ENCODE measurements at places on chromosomes 12 and 14.

DNA sequence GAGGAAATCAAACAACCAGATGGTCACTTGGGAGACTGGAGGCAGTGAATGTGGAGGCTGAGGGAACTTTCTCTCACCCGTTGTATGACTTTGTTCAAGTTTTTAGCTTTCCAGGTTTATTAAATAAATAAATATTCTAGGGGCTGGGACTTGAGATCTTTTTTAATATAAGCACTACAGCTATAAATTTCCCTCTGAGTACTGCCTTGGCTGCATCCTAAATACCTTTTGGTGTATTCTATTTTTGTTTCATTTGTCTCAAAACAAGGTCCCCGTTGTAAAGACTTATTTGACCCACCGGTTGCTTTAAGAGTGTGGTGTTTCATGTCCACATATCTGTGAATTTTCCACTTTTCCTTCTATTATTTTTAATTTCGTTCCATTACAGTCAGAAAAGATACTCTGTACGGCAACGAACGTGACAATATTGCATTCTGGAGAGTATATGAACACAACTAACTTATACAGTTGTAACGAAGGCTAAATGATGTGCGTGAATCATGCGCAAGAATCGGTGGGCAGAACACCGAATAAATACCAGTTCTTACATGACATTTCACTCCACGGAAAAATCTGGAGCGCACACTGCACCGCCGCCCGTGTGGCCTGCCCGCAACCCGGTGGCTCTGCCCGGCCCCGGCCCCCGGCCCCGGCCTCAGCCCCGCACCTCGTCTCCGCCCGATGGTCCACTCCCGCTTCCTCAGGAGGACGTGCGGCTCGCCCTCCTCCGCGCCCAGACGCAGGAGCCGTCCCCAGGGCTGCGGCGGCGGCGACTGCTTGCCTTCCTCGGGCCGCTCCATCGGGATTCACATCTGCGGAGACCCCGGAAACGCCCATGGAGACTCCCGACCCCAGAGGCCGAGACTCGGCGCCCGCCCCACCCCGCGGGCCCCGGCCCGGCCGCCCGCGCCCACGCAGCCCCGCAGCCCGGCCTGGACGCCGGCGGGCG, 602 bp downstream of the CHFR start:
- H3K27me3 ChIP-seq = no peaks in the 10 kb centered on the region
- H3K27ac ChIP-seq = no peak overlapping the region
- H3K36me3 ChIP-seq = no peaks in the 10 kb centered on the region

- DNase-seq = no peak
- no peak overlapping the region for H3K27ac ChIP-seq
- no peaks in the 10 kb centered on the region for H3K27me3 ChIP-seq
- no peak overlapping the region for H3K4me3 ChIP-seq
- no peaks in the 10 kb centered on the region for H3K4me1 ChIP-seq
These were observed 332.1 kb downstream of the APAF1 start for GRCh38 chr12:98977186-98977585.

GRCh38 chr12:13117029-13117428, 13.6 kb upstream of the GSG1 start:
- no peaks in the 10 kb centered on the region for H3K27me3 ChIP-seq
- DNase-seq = no peak
- H3K4me1 ChIP-seq = no peaks in the 10 kb centered on the region
- no peaks in the 10 kb centered on the region for H3K36me3 ChIP-seq
- no peak overlapping the region for H3K27ac ChIP-seq

DNA sequence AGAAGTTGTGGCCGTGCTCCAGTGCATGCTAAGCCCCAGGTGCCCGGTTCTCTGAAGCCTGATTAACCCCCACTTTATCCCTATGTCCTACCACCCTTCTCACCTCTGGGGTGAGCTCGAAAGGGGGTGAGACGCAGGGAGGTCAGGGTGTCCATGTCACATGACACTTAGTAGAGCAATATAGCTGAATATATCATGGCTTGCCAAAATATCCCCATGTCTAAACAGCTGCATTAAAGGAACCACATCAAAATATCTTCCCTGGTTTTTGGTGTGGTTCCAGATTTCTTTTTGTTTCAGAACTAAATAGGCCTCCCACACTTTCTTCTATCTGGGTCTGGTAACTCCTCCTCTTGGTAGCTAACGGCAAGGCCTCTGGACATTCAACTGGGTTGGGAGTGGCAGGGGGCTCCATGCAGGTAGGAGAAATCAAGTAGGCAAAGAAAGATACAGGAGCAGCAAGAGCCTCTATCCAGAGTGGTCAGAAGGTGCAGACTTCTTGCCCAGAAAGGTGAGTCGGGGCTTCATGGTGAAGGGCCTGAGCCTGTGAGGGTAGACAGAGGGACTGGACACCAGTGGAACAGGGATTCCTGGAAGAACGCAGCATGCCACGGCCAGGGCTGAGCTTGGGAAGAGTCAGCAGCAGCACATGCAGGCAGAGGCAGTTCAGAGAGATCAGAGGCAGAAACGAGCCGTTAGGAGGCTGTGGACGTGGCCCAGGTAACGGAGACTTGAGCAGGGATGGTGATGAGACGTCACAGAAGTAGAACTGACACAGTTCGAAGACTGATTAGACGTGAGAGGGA, 202.8 kb upstream of the DIO3 start:
- H3K36me3 ChIP-seq = no peaks in the 10 kb centered on the region
- no peaks in the 10 kb centered on the region for H3K27me3 ChIP-seq
- H3K4me3 ChIP-seq = no peak overlapping the region
- no peak for DNase-seq

- H3K36me3 ChIP-seq = no peaks in the 10 kb centered on the region
- peaks cover 4% of the 10 kb centered on the region for H3K27me3 ChIP-seq
- H3K4me1 ChIP-seq = no peaks in the 10 kb centered on the region
- no peak overlapping the region for H3K4me3 ChIP-seq
These were observed 48.8 kb downstream of the ACSM4 start for GRCh38 chr12:7352661-7353060.

DNA sequence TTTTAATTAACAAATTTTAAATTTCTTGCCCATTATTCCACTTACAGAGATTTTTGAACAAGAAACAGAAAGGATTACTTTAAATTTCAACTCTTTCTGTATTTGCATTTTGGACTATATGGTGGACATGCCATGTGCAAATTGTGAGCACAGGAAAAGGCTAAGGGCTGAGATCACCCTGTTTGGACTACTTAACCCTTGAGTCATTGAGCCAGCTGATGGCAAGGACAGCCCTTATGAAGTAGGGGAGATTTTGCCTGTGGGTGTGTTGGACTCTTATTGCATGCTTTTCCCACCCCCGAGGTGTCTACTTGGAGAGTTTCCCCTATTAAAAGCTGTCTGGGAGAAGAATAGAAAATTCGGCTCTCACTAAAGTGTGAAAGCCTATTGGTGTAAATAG, 17.2 kb downstream of the DERA start:
- H3K27me3 ChIP-seq = no peaks in the 10 kb centered on the region
- H3K27ac ChIP-seq = no peak overlapping the region
- no peak overlapping the region for H3K4me3 ChIP-seq
- no peaks in the 10 kb centered on the region for H3K4me1 ChIP-seq
- H3K36me3 ChIP-seq = no peaks in the 10 kb centered on the region

- DNase-seq = no peak
- H3K27ac ChIP-seq = no peak overlapping the region
- H3K27me3 ChIP-seq = no peaks in the 10 kb centered on the region
- no peaks in the 10 kb centered on the region for H3K36me3 ChIP-seq
- H3K4me1 ChIP-seq = no peaks in the 10 kb centered on the region
These were observed 878.5 kb downstream of the BCL11B start for GRCh38 chr14:98393527-98393926.

DNA sequence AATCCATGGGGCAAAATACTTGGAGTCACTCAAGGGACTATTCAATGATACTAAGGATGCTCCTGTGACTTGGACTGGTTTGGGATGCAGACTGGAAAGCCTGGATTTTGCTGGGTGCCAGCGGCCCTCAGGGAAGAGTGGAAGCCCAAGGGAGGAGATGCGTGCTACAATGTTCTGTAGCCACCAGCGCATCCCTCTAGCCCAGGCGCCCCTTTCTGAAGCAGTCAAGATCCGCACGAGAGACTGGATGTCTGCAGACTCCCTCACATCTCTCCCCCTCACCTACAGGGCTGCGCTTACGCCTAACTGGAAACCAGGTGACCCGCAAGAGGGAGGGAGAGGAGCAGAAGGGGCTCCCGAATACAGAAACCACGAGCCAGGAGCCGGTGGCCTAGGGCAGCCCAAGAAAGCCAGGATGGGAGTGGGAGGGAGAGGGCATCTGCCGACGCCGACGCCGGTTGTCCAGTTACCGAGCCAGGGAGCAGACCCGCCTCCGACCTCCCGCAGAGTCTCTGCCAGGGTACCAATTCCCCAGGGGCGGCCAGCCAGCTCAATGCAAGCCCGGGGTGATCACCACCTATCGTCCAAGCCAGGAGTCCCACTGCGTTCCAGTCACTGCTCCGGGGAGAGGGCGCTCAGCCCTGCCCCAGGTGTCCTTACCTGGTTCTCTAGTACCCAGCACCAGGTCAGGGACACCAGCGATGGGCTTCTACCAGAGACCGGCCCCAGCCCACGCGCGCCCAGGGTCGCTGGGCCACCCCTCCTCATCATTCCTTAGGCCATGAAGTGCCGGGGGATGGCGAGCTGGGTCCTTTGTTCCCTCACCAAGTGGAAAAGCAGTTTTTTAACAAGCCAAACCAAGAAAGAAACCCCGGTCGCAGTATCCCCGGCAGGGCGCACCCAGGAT, 1.2 kb downstream of the NTN4 start:
- DNase-seq = peak; percentile 43
- peak overlapping the region; percentile 73 for H3K4me3 ChIP-seq
- H3K4me1 ChIP-seq = peaks cover 2% of the 10 kb centered on the region
- no peaks in the 10 kb centered on the region for H3K27me3 ChIP-seq
- peak overlapping the region; percentile 89 for H3K27ac ChIP-seq

GRCh38 chr12:9064201-9064814, 51.4 kb downstream of the A2M start:
- H3K36me3 ChIP-seq = no peaks in the 10 kb centered on the region
- peak overlapping the region; percentile 99 for H3K4me3 ChIP-seq
- peak; percentile 67 for DNase-seq
- peaks cover 4% of the 10 kb centered on the region for H3K4me1 ChIP-seq
- H3K27ac ChIP-seq = peak overlapping the region; percentile 99
- no peaks in the 10 kb centered on the region for H3K27me3 ChIP-seq

- no peaks in the 10 kb centered on the region for H3K36me3 ChIP-seq
- H3K27ac ChIP-seq = no peak overlapping the region
- no peaks in the 10 kb centered on the region for H3K27me3 ChIP-seq
- no peak overlapping the region for H3K4me3 ChIP-seq
These were observed 24.8 kb upstream of the RAB35 start for GRCh38 chr12:120141336-120141735.

DNA sequence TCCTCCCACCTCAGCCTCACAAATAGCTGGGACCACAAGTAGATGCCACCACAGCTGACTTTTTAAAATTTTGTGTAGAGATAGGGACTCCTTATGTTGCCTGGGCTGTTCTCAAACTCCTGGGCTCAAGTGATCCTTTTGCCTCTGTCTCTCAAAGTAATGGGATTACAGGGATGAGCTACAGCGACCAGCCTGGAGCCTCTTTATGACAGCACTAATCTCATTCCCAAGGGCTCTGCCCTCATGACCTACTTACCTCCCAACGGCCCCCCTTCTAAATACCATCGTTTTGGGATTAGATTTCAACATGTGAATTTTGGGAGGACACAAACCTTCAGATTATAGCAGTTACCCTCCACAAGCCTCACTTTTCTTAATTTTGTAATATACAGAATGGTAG, 150.6 kb upstream of the FUT8 start:
- no peaks in the 10 kb centered on the region for H3K36me3 ChIP-seq
- H3K4me3 ChIP-seq = no peak overlapping the region
- DNase-seq = no peak
- H3K27ac ChIP-seq = no peak overlapping the region
- no peaks in the 10 kb centered on the region for H3K27me3 ChIP-seq

GRCh38 chr12:130153803-130154202, 8.5 kb upstream of the FZD10 start:
- H3K4me1 ChIP-seq = no peaks in the 10 kb centered on the region
- no peak for DNase-seq
- no peaks in the 10 kb centered on the region for H3K27me3 ChIP-seq
- H3K36me3 ChIP-seq = no peaks in the 10 kb centered on the region
- no peak overlapping the region for H3K27ac ChIP-seq

GRCh38 chr12:81203671-81204204, 125.9 kb downstream of the ACSS3 start:
- H3K4me1 ChIP-seq = peaks cover 11% of the 10 kb centered on the region
- no peak for DNase-seq
- H3K4me3 ChIP-seq = no peak overlapping the region
- no peaks in the 10 kb centered on the region for H3K36me3 ChIP-seq

DNA sequence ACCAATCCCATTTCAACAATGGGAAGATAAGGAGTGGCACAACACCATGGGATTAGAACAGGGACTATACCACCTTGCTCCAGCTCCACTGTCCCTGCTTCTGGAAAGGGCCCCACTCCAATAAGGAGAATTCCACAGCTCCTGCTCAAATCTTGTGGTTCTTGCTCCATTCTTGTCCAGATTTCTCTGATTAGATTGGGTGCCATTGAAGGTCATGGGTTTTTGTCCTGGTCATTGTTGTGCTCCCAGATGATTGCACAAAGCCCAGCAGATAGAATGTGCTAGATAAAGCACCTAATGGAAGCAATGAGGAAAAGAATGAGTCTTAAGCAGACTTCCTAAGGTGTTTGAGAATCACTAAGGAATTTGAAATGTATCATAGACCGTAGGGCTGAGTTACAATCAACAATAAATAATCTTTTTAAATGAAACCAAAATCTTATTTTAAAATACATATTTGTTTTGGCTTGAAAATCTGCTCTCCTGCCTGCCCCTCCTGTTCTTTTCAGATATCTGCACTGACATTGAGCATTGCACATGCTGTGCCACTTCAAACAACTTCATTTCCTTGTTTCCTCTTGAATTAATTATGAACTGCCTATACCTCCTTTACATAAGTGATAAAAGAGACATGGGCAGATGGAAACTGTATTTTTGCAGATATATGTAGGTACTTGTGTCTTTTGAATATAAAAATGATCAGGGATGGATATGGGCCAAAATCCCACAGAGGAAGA, 115.9 kb downstream of the FGD4 start:
- no peak for DNase-seq
- no peaks in the 10 kb centered on the region for H3K27me3 ChIP-seq
- no peaks in the 10 kb centered on the region for H3K36me3 ChIP-seq
- H3K27ac ChIP-seq = no peak overlapping the region
- no peak overlapping the region for H3K4me3 ChIP-seq

DNA sequence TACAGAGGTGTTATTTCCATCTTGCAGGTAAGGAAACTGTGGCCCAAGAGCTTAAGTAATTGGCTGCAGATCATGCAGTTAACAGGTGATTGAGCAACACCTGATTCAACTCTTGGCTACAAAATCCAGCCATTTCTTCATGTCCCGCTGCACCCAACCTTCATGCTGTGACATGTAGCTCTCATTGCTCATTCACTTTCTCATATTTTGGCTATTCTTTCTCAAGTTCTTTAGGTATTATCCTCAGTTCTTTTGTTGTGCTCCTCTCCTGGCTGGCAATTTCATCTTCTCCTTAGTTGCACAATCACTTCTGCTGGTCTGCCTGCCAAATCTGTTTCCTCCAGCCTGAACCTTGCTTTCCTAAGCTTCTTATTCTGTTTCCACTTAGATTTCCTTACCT, 300.8 kb downstream of the SSPN start:
- H3K4me3 ChIP-seq = no peak overlapping the region
- no peak for DNase-seq
- no peaks in the 10 kb centered on the region for H3K4me1 ChIP-seq
- H3K36me3 ChIP-seq = no peaks in the 10 kb centered on the region
- H3K27me3 ChIP-seq = no peaks in the 10 kb centered on the region
- H3K27ac ChIP-seq = no peak overlapping the region

GRCh38 chr12:118582863-118583262, 206.5 kb downstream of the SUDS3 start:
- H3K4me3 ChIP-seq = no peak overlapping the region
- H3K27ac ChIP-seq = no peak overlapping the region
- no peaks in the 10 kb centered on the region for H3K36me3 ChIP-seq
- H3K27me3 ChIP-seq = no peaks in the 10 kb centered on the region
